ENCODE measurements at places on chromosomes 13 and 19.
A peak's percentile ranks its signal among the peaks of the same experiment; 100 is the strongest.

- no peak for DNase-seq
Measured at GRCh38 chr19:37867831-37868230, 38.6 kb downstream of the WDR87 start.

DNA sequence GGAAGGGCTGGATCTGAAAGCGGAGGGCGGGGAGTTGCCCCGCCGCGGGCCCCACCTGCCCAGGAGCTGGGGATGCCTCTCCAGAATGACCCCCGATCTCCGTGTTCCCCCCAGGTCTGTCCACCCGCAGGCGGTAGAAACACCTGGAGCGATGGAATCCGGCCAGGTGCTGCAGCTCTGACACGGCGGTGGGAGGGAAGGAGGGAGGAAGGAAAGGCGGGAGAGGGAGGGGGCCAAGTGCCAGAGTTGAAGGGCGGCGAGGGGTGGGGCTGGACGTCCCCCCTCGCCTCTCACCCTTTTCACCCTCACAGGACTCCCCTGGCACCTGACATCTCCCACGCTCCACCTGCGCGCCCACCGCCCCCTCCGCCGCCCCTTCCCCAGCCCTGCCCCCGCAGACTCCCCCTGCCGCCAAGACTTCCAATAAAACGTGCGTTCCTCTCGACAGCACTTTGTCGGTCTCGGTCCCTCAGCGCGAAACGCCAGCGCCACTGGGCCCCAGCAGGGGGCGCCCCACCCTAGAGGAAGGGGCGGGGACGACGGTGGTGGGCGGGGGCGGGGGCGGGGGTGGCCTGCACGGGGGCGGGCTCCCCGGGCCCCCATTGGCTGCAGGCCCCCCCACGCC, 337 bp upstream of the FXYD7 start:
- no peak for DNase-seq

- DNase-seq, result no peak
Measured at GRCh38 chr13:107348925-107349324, 781.0 kb upstream of the ARGLU1 start.

DNA sequence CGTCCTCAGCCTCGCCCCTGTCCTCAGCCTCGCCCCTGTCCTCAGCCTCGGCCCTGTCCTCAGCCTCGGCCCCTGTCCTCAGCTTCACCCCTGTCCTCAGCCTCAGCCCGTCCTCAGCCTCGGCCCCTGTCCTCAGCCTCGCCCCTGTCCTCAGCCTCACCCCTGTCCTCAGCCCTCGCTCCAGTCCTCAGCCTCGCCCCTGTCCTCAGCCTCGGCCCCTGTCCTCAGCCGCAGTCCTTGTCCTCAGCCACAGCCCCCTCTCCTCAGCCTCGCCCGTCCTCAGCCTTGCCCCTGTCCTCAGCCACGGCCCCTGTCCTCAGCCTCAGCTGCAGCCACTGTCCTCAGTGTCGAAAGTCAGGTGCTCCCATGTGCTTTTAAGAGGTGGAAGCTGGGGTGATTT, 10.5 kb downstream of the C13orf46 start:
- DNase-seq, result no peak

- no peak for DNase-seq
Measured at GRCh38 chr19:16400911-16401591, 70.7 kb downstream of the EPS15L1 start.

GRCh38 chr13:52348071-52348470, 57.9 kb downstream of the THSD1 start:
- no peak for DNase-seq

- no peak for DNase-seq
Measured at GRCh38 chr13:92767468-92767867, 459.1 kb upstream of the GPC6 start.

GRCh38 chr13:103539721-103540381, 473.6 kb upstream of the SLC10A2 start:
- DNase-seq, result no peak

DNA sequence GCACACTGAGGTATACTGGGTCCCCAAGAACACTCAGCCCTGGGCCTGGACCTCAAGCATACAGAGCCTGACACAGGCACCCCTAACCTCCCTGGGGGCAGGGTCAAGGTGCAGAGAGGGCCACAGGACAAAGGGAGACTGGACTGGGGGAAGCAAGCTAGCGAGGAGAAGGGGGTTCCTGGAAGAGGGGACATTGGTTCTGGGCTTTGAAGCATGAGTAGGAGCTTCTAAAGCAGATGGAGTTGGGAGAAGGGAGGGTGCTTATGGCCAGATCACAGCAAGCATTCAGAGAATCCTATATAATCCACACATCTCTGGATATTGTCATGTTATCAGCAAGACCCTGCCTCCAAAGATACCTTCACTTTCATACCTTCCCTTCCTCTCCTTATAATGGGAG, 3.2 kb downstream of the CIB3 start:
- DNase-seq, result no peak

GRCh38 chr13:27905650-27906049, 14.2 kb upstream of the PDX1 start:
- no peak for DNase-seq

DNA sequence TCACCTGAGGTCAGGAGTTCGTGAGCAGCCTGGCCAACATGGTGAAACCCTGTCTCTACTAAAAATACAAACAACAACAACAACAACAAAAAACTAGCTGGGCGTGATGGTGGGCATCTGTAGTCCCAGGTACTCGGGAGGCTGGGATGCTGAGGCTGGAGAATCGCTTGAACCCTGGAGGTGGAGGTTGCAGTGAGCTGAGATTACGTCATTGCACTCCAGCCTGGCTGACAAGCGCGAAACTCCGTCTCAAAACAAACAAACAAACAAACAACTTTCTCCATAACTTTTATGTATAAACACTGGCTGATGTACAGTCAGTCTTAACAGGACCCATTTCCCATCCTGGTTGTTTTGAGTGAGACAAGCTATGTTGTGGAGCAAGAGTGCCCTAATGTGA, 5.8 kb upstream of the CYP4F8 start:
- DNase-seq, result no peak

- DNase-seq, result no peak
Measured at GRCh38 chr19:10190026-10190425, 4.7 kb downstream of the DNMT1 start.

GRCh38 chr13:21061029-21061763, at the start of gene LATS2:
Gene LATS2 (minus strand): TSS chr13:21061586. CDS start chr13:21046026, 15,560 bp downstream.
- peak; percentile 40 for DNase-seq

- no peak for DNase-seq
Measured at GRCh38 chr19:51124729-51125128, at the start of gene SIGLEC9. Gene SIGLEC9 (plus strand): TSS chr19:51124906. CDS start chr19:51124975, 69 bp downstream.

GRCh38 chr13:23771956-23772355, 117.2 kb downstream of the MIPEP start:
- DNase-seq, result no peak

- DNase-seq, result no peak
Measured at GRCh38 chr19:31350033-31350692, 927 bp upstream of the TSHZ3 start.

DNA sequence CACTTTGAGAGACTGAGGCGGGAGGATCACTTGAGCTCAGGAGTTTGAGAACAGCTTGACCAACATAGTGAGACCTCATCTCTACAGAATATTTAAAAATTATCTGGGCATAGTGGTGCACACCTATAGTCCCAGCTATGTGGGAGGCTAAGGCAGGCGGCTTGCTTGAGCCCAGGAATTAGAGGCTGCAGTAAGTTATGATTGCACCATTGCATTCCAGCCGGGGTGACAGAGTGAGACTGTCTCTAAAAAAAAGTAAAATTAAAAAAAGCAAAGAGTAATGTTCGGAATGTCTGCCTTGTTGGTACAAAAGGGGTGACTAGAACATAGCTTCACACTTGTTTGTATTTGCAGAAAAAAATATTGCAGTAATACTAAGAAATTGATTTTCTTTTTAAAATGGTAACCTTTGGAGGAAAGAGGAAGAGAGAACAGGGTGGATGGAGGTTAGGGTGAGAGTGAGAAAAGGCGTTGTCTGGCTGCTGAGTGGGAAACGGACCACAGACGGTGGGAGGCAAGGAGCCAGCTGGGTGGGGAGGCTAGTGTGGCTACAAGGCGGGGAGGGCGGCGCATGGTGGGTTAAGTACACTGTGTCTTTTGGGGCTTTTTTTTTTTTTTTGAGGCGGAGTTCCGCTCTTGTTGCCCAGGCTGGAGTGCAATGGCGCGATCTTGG, 10.2 kb downstream of the PPP1R14A start:
- DNase-seq, result no peak

GRCh38 chr13:66520511-66521355, 709.4 kb downstream of the PCDH9 start:
- DNase-seq, result no peak

- DNase-seq, result no peak
Measured at GRCh38 chr19:18100710-18101109, 3.1 kb downstream of the MAST3 start.

DNA sequence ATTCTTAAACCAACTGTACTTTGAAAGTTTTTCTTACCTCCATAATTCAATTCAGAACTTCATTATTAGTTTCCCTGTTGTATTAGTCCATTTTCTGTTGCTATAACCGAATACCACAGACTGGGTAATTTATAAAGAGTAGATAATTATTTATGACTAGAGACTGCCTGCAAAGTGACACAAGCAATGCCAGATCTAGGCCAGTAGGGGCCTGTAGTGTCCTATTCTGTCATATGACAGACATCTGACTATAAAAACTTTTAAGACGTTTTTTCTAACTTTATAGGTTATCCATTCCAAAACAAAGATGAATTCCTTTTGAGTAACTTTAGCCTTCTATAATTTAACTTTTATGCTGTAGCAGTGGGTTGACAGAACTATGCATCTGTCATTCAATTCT, 2783.8 kb downstream of the PCDH9 start:
- no peak for DNase-seq

- DNase-seq, result no peak
Measured at GRCh38 chr19:1910177-1910576, 5.0 kb downstream of the ADAT3 start.

DNA sequence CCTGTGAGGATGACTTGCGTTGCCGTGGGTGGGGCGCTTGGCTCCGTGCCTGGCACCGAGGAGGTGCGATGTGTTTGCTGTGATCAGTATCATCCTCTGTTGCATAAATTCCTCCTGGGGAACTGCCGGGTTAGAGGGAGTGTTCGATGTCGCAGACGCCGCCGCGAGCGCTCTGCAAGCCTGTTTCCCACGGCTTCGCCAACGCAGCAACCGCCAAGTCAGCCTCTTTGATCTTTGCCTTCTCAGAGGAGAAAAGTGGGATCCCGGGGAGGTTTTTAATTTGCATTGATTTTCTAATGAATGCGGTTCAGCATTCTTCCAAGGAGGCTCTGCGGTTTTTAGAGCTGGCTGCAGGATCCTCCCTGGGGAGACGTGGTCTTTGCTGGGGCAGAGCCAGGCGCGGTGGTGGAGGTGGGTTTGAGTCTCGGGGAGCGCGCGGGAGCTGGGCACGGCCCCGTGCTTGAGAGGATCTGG, 7.6 kb downstream of the GPR32 start:
- no peak for DNase-seq

DNA sequence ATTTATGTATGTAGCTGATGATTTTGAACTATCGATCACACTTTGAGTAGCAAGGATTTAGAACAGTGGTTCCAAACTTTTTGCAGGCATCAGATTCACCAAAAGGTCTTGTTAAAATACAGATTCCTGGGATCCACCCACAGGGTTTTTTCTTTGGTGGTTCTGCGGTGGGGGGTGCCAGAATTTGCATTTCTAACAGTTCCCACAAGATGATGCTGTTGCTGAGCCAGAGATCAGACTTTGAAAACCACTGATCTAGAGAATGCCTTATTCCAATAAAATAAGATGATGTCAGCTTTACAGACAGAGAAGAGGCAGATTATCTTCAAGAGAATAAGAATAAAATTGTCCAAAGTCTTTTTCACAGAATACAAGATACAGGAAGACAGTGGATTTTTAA, 80.9 kb upstream of the SHISA2 start:
- no peak for DNase-seq

DNA sequence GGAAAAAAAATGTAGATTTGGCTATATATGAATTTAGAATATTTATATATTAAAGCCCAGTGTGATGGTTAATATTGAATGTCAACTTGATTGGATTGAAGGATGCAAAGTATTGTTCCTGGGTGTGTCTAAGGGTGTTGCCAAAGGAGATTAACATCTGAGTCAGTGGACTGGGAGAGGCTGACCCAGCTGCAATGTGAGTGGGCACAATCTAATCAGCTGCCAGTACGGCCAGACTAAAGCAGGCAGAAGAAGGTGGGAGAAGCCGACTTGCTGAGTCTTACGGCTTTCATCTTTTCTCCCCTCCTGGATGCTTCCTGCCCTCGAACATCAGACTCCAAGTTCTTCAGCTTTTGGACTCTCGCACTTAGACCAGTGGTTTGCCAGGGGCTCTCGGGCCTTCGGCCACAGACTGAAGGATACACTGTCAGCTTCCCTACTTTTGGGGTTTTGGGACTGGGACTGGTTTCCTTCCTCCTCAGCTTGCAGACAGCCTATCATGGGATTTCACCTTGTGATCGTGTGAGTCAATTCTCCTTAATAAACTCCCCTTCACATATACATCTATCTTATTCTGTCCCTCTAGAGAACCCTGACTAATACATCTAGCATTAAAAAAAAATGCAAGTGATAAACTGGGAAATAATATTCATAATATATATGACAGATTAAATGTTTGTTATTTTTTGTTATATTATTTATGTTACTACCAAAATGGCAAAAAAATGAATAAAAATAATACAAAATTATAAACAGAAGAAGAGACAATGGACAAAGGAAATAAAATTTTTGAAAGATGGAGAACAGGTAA, 122.4 kb downstream of the DLEU7 start:
- DNase-seq, result no peak

- DNase-seq, result no peak
Measured at GRCh38 chr13:97884707-97885468, 68.6 kb upstream of the IPO5 start.

- DNase-seq, result no peak
Measured at GRCh38 chr13:103883164-103883563, 816.9 kb upstream of the SLC10A2 start.

GRCh38 chr19:10896851-10897526, 25.6 kb downstream of the CARM1 start:
- no peak for DNase-seq

DNA sequence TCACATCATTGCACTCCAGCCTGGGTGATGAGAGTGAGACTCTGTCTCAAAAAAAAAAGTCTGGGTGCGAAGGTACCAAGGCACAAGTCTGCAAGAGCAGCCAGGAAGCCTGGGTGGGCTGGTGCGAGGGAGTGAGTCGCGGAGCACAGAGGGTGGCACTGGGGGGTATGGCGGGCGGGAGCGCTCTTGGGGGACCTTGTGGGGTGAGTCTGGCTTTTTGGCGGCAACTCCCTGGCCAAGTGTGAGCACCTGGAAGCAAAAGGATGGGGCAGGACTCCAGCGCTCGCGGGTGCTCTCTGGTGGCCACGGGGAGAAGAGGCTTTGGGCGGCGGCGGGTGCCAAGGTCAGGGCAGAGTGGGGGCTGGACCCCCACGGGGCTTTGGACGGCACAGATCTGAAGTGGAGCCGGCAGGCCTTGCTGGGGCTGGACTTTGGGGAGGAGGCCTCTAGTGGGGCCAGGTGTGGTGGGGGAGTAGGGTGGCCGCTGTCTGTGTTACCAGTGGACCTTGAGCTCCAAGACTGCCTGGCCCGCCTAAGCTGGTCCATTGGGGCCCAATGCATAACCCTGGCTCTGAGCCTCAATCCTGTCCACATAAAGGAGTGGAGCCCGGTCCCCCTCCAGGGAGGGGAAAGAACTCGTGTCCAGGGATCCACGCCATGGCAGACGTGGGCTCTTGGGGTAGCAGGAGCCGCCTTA, 1.6 kb downstream of the P2RY11 start:
- peak; percentile 44 for DNase-seq
